Daoy (cell line): ENCODE measurements at places on chromosomes 12 and 14.

DNA sequence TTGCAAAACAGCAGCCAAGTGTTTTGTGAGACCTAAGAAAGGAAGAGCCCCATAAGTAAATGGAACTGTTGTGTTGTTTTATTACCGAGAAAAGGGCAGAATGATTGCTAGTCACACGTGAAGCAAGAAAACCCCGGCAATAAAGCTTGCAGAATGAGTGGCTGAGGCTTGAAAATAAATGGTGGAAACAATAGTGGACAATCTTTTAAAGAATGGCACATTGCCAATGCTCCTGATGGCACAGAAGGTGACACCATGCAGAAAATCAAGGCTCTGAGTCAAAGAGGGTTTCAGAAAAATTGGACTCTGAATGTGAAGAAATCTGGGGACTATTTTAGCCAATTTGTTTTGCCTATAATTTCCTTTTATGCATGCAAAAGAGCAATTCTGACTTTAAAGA, 4.0 kb upstream of the AQP2 start:
- DNase-seq, result no peak

- peak; percentile 18 for DNase-seq
Observed at GRCh38 chr14:76514213-76514998, 138.5 kb downstream of the ESRRB start.

DNA sequence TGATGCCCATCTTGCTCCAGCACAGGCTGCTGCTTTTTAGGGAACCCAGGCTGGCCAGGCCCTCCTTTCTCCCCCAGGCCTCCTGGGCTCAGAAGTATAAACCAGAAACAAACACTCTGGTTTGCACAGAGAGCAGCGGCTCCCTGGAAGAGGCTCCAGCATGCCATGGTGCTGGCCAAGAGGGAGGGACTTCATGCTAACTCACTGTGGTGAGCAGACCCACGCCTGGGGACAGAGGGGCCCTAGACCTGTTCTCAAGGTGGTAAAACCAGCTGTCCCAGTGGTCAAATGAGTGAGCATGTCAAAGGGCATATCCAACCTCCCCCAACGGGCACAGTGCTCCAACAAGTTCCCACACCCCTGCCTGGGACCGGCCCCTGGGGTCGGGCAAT, 15.5 kb downstream of the BCL11B start:
- DNase-seq, result no peak

- no peak for DNase-seq
Observed at GRCh38 chr12:79644274-79645234, 46.2 kb downstream of the PAWR start.

DNA sequence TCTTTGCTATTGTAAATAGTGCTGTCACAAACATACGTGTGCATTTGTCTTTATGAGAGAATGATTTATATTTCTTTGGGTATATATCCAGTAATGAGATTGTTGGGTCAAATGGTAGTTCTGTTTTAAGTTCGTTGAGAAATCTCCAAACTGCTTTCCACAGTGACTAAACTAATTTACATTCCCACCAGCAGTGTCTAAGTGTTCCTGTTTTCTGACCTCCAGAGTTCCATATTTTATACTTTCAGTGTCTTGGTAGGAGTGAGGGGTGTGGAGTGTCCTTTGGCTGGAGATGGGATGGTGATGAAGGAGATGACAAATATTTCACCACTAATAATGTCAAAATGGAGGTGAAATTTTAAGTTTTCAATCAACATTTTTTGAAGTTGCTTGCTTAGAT, 86.4 kb downstream of the DACT1 start:
- DNase-seq, result no peak
